ENCODE measurements at places on chromosomes 2 and 18. TPM values are rescaled to one million over a fixed set of nuclear protein-coding genes. Genes with fewer than 3 reads are reported as not detected.

DNA sequence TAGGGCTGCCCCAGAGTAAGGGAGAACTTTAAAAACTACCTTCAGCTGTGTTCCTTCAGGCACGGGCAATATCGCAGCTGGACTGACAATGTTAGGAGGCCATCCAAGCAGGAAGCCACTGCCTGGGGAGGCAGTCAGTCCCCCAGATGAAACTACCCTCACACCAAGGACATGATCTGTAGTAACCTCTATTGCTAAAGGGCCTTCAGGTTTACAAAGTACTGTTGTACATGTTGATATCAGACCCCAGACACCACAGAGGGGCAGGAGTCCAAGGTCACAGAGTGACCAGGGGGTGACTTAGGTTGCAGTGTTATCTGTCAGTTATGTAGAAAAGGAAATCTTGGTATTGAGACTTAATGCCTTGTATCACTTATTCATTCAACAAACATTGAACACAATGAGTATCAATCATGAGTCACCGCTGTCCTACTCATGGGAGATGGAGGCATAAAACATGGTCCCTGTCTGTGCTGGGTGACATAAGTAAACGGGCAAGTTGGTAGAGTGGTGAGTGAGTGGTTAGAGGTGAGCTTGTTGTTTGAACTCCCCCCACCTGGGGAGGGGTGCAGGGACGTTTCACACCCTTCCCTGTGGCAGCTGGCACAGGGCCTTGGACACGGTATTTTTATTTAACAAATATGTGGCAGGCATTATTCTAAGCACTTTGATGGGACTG is 7.1 kb downstream of the CABLES1 start:
- DNase-seq = no peak

DNA sequence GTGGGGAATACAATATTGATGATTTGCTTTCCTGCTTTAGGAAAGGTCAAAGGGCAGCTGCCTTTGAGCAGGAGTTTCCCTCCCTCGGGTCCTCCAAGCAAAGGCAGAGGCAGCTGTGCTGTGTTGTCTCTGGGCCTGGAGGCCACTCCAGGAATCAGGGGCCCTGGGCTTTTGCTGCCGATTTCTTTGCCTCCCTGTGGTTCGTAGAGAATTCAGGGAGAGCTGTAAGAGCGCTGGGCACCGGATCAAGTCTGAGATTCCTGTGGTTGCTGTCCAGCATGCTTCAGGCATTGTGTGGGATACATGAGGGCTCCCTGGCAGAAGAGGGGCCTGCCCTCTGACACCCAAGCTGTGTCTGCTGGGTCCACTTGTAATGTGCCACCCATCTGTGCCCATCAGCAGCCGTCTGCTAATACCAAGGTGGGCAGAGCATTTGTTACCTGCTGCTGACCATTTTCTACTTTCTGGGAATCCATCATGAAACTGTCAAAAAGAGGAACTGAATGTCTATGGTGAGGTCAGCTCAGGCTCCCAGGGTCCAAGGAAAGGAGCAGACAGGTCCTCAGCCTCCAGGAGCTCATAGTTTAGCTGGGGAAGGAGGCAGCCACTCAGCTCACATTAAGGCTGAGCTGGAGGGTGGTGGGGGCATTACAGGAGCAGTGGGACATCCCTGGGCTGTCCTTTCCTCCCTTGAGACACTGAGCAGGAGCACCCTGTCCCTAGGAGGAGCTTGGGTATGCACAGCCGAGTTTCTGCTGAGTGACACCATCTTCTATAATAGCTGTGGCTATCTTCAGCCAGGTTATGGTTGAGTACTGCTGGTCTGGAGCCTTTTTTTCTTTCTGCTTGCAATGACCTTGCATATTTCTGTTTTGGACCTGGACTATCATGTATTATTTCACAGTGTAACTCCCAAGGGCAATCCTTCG is 68.5 kb downstream of the CTIF start:
- no peak for DNase-seq

- DNase-seq = no peak
Observed at GRCh38 chr2:176137906-176138305, 8.4 kb downstream of the HOXD8 start.

- DNase-seq = no peak
Observed at GRCh38 chr2:138000796-138001195, 36.5 kb downstream of the HNMT start.

- DNase-seq = no peak
Observed at GRCh38 chr2:74199871-74200305, 1.5 kb downstream of the MTHFD2 start.

DNA sequence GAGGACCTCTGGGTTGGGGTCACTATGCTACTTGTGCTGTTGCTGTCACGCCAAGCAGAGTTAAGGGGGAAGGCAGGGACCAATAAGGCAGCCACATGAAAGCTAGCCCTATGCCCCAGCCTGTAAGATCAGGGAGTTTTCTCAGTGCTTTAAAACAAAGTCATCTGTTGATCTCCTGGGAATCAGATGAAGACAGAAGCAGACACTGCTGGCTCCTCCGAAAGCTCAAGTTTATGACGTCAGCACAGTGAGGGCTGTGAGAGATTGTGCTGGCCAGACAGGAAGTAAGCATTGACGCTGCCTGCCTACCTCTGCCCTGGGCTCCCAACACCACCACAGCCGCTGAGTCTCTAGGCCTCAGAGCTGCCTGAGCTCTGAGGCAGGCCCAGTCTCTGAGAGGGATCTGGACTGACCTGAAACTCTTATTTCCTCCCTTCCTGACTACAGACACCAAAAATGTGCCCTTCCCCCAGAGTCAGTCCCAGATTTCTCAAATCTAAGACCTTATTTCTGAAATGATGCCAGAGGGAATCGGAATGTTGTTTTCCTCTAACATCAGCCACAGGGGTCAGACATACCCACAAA is 118.1 kb upstream of the EPAS1 start:
- no peak for DNase-seq

DNA sequence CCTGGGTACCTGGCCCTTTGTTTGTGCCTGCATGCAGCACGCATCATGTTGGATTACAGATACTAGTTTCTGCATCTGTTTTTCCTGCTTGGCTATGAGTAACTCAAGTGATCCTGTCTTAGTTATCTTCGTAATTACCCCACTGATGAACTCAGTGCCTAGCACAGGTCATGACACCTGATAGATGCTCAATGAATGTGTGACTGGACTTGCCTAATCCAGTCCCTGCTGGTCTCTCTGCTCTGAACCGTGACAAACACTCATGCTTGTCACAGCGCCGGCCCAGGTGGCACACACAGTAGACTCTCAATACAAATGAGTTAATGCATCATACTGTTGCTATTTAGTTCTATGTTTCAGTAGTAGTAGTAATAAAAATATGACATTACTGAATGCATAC is 31.2 kb upstream of the NTSR2 start:
- DNase-seq = no peak

DNA sequence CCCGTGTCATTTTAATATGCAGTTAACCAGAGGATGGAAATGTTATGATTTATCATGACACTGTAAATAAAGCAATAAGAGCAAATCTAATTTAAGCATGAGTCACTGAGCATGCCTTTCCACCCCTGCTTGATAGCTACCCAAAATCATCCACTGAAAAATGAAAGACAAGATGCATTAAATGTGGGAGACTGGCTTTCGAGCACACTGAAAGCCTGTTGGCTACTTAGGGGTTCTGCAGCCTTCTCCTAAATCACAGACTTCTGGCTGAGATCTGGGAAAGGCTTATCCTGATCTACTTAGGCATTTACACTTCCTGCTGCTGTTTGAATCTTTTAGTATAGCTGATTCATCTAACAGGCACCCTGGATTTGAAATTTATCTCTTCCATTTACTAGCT is 778.3 kb upstream of the CDH7 start:
- DNase-seq = no peak

Gene UGT1A7
- not detected for polyA plus RNA-seq

Gene HES6
- polyA plus RNA-seq = 4.5 TPM

- no peak for DNase-seq
Observed at GRCh38 chr2:778731-779350, 101.6 kb upstream of the TMEM18 start.

- no peak for DNase-seq
Observed at GRCh38 chr2:69453475-69454129, 16.4 kb upstream of the NFU1 start.

- DNase-seq = no peak
Observed at GRCh38 chr2:109321570-109321969, 192.6 kb downstream of the SH3RF3 start.

- no peak for DNase-seq
Observed at GRCh38 chr2:9462886-9463697, 11.3 kb upstream of the IAH1 start.

GRCh38 chr2:169711751-169712509 is 17.7 kb downstream of the PHOSPHO2 start:
- DNase-seq = no peak

- no peak for DNase-seq
Observed at GRCh38 chr2:115292742-115293141, 850.3 kb downstream of the DPP10 start.

Gene CCDC195
- polyA plus RNA-seq = not detected

Gene POTEJ
- not detected for polyA plus RNA-seq

Gene IL36G
- polyA plus RNA-seq = not detected

Data from right renal cortex interstitium (tissue), 3 donors.